ENCODE measurements at places on chromosomes 5 and 9. TPM values are rescaled to one million over a fixed set of nuclear protein-coding genes. Genes with fewer than 3 reads are reported as not detected.

Gene NIPAL4
- total RNA-seq = 1.8 TPM

Gene PCDHB3
- total RNA-seq = 1.3 TPM

Gene STPG3
- not detected for total RNA-seq

Gene SLCO6A1
- total RNA-seq = not detected

Gene NAIP
- 13.7 TPM for total RNA-seq

Gene CTXN3
- not detected for total RNA-seq

Gene CDH9
- not detected for total RNA-seq

DNA sequence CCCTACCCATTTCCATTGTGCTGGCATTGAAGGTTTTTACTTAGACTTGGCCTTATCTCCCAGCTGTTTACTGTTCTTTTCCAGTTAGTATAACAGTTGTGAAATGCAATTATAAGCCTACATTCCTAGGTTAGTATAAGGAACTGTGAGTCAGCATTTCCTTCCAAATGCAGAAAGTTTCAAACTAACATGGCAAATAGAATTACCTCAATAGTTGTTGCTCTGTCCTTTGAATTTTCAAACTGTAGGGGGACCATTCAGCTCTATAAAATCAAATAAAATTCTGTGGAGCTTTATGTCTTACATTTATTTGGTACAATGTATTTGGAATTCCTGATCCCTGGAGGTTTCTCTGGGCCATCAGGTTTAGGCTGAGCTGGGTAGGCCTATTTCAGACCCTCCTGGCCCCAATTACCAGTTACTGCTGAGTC is 47.2 kb downstream of the ARHGEF28 start:
- no peak for DNase-seq

DNA sequence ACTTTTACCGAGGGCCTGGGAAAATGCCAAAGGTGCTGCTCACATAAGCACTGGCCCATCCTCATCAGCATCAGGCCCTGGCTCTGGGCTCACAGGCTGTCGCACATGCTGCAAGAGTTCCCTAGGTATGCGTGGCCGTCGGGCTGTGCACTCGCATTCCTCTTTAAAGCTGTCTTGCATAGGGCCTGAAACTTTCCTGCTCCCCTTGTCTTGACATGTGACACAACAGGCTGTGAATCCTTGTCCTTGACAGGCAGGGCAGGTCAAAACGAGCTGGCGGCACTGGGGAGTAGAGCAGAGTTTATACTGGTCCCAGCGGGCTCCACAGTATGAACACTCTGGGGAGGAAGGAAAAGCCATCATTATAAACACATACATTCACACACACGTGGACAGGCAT is 30.7 kb downstream of the TSTD2 start:
- no peak for DNase-seq

GRCh38 chr5:50694027-50694590 is 27.7 kb downstream of the PARP8 start:
- DNase-seq = no peak

DNA sequence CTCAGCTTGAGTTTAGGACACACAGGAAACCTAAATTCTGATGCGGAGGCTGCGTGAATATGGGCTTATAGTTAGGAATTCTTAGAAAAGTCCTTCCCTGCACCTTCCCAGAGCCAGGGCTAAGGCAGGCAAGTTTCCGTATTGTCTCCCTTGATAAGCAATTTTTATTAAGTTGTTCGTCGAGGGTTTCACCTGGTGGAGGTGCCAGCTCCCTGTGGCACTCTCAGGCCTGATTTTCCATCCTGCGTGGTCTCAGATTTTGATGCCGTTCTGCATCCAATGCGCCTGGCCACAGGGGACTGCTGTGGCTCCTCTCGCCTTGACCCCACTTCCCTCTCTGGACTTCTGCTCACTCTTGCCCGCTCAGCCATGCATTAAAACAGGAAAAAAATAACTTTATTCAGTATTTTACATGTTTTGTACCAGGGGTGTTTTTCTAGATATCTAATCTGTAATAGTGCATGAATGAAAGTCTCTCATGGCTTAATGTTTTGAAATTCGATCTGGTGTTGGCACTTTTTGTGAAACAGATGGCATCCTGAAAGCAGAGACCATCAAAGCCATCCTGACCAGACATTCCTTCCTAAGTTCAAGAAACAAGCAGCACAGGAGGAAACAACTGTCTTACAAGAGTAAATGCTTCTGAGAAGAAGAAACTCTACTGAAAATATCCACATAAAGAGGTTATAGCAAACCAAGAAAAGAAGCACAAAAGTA is 50.7 kb downstream of the TRIP13 start:
- no peak for DNase-seq

- DNase-seq = peak; percentile 14
Measured at GRCh38 chr5:180305481-180305880, 13.6 kb upstream of the MAPK9 start.

- DNase-seq = peak; percentile 53
Measured at GRCh38 chr9:35954942-35955546, 2.9 kb downstream of the OR2S2 start.

GRCh38 chr5:137751869-137752491 is 2.2 kb downstream of the HNRNPA0 start:
- DNase-seq = no peak

DNA sequence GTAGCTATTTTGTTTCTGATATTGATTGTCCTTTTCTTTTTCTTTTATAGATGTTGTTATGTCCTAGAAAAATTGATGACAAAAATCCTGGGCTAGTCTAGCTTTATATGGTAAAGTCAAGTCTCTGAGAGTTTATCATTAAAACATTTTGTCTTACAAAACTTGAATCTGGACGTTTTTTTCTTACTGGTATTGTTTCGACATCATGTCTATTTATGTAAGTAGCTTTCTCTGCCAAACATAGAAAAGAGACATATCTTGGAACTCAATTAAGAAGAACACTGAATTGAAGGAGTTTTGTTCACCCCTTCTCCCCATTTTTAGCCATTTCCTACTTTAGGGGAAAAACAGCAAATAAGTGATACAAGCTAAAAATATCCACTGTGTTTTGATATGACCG is 151.5 kb downstream of the ISOC1 start:
- DNase-seq = no peak

DNA sequence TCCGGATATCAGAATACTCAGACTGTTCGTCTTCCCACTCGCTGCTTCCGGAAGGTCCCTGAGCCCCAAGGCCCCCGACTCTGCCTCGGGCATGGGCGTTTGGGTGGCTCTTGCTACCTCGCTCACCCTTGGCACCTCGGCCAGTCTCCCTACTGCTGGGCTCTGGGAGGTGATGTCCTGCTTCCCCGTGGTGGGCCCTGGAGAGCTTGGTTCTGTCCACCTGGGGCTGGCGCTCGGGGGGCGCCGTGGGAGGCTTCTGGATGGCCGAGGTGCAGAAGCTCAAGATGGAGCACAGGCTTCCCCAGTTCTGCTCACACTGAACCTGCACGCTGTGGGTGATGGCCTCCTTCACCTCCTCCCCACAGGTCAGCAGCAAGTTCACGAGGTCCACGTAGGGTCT is 10.4 kb downstream of the STC2 start:
- no peak for DNase-seq
